ENCODE measurements at places on chromosomes 7 and 10. TPM values are rescaled to one million over a fixed set of nuclear protein-coding genes. Genes with fewer than 3 reads are reported as not detected.

Gene IGFBP3
- 7.8 TPM for total RNA-seq

Gene TRIM56
- total RNA-seq = 12.5 TPM

Gene ADCYAP1R1
- total RNA-seq = not detected

Gene RPEL1
- total RNA-seq = 0.13 TPM

Gene EN2
- total RNA-seq = not detected

All from bronchial epithelial cell (primary cell).